ENCODE measurements at places on chromosomes 7 and 10.

DNA sequence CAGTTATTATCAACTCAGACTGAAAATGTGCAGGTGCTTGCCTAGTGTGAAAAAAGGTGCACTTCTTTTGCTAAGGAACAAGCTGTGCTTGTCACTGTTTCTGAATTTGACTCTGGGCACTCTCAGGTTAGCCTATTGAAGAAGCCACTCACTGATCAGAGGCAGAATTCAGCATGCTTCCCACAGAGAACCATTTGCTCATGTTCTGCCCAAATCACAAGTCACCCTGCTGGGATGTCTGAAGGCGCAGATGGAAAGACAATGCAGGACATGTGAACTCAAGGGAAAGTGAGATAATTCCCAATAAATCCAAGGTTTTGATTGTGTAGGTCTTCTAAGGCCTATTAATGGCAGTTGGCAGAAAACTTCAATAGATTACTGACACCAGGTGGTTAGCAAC lies 47.8 kb upstream of the CSTF2T start:
- no peak for DNase-seq

DNA sequence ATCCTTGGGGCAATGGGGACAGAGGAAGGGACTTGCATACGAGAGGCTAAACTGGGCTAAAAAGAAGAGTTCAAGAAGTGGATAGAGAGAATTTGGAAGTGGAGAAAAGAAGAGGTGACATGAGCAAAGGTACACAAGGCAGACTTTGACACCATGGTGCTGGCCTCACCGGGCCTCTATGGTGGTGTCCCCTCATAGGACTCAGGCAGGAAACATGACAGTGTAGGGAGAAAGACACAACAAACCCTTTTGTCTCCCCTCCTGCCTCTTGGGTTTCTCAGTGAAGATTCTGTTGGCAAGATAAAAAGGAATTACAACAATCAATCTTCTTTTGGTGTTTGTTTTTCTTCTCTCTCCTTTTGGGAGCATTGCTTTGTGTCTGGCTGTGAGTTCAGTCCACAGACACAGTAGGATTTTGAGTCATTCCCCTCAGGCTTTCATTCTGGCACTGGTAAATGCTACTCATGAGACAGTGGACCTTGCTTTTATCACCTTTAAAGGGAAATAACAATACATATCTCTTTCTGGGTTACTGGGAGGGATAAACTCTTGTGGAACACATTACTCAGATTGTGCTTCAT lies 827.7 kb downstream of the TNS3 start:
- no peak for DNase-seq

DNA sequence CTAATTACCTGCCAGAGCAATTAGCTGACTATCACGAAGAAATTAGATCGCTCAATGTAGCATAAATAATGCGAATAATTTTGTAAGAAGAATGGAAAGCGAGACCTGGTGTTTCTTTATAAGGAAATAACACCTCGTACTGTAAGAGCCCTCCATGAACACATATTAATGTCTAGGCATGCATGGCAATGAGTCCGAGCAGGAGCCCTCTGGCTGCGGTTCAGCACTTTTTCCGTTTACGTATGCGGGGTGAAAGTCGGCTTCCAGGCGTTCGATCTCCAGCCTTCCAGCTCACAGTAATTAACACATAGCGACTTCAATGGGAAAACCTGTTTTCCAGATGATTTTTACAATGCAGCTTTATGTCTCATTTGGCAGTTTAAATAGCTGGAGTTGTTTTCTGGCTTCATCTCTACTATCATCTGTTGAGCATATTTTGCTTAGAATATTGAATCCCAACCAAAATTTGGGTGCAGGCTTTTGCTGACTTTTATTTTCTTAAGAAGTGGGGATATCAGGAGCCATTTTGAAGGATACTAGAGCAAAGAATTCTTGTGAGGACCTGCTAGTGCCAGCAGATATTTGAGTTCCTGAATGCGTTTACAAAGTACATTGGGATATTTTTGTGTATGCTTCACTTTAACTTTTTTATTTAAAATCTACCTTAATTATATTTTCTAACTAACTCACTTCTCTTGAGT lies 7.2 kb upstream of the SP8 start:
- no peak for DNase-seq

DNA sequence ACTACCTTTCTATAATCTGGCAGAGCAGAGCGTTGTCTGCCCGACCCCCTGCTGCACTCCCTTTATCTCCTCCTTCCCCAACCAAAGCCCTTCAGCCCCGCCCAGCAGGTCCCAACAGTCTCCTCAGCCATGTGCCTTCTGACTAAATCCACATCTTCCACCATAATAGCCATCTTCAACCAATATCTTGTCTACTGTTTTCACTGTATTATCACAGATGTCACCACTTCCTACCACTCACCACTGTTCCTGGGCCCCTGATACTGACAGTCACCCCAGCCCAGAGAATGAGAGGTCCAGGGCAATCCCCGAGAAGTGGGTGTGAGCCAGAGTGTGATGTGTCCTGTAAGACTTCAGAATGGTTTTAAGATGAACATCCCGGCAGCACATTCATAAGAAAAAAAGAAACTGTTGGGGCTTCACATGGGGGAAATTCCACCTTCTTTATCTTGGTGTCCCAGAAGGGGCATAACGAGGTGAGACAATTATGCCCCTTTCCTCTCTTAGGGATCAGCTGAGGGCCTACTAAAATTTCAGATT lies 25.3 kb downstream of the CCDC6 start:
- DNase-seq = no peak

DNA sequence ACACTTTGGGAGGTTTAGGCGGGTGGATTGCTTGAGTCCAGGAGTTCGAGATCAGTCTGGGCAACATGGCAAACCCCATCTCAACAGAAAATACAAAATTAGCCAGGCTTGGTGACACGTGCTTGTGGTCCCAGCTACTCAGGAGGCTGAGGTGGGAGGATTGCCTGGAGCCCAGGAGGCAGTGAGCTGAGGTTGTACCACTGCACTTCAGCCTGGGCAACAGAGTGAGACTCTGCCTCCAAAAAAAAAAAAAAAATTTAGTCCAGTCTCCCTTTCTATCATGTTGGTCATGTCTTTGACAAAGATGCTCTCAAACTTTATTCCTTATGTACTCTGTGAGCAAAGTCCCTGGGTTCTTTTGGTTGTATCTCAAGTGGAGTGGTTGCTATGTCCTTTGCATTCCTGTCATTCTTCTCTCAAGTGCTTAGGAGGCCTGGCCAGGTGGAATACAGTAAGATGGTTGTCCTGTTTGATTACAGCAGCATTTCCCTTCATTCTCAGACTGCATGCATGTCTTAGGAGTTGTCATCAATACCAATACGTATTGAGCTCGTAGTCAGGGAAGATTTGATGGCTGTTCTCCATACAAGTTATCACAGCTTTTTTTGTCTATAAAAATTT lies 85.7 kb downstream of the MMRN2 start:
- DNase-seq = no peak

DNA sequence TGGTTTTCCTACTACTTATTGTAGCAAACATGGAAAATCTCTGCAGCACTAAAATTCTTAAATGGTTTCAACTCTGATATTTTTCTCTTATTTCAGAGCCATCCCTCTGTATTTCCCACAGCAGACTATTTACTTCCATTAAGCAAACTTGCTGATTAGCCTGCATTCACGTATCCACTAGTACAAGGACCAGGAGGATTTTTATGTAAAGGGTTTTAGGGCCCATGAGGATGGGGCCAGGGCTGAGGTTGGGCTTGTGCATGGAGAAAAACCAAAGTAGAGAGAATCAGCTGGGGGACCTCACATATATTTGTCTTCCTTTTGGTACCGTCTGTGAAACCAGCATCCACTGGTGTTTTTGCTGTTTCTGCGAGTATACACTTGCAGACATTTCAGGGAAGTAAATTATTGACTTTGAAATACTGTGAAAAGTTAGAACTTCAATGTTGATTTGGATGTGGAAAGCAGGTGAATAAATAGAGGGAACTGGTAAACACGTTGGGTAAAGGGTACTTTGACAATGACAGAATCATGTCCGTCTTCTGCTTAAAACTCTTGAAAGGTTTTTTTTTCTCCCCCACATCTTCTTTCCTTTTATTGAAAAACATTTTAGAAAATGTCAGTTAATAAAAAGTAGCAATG lies 44.3 kb downstream of the ERLIN1 start:
- DNase-seq = no peak

DNA sequence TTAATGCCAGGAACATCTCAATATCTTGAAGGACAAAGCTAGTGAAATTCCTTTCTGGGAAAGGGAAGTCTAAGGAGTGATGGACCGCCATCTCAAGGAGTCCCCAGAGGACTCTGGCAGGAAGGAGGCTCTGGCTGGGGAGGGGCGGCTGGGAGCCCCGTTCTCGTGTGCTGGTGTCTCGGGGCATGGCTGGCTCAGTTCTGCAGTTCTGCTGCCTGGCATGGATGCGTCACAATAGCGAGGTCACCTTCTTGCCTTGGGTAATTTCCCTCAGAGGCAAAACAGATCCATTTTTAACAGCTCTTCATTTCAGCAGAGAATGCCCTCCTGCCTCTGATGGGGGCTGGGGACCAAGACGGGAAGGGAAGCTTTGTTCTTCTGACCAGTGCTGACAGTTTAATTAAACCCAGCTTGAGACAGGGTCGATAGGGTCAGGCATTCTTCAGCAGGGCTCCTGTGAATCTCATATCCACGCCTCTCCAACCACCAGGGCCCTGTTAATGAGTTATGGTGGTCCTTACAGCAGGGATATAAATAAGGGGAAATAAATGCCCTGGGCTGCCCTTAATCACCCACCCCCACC lies 35.7 kb downstream of the SLIT1 start:
- no peak for DNase-seq

GRCh38 chr10:75355706-75356105 lies 45.9 kb downstream of the ZNF503 start:
- no peak for DNase-seq

DNA sequence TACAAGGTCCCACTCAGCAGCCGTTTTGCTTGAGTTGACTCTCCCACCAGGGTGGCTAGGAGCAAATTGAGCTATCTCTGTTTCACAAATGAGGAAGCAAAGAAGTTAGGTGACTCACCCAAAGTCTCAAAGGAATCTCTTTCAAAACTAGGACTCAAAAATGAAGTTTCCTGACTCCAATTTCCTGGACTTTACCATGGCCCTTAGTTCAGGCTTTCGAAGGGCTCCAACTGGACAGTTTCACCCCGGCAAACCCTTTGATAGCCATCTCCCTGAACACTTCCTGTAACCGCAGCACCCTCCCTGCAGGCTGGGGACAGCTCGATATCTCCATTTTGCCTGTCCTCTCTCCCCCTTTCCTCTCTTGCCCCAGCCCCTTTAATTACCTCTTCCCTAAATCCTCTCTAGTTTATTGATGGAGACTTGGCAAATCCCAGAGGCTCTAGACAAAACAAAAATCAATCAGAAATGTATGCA lies 4.7 kb upstream of the AFAP1L2 start:
- no peak for DNase-seq

DNA sequence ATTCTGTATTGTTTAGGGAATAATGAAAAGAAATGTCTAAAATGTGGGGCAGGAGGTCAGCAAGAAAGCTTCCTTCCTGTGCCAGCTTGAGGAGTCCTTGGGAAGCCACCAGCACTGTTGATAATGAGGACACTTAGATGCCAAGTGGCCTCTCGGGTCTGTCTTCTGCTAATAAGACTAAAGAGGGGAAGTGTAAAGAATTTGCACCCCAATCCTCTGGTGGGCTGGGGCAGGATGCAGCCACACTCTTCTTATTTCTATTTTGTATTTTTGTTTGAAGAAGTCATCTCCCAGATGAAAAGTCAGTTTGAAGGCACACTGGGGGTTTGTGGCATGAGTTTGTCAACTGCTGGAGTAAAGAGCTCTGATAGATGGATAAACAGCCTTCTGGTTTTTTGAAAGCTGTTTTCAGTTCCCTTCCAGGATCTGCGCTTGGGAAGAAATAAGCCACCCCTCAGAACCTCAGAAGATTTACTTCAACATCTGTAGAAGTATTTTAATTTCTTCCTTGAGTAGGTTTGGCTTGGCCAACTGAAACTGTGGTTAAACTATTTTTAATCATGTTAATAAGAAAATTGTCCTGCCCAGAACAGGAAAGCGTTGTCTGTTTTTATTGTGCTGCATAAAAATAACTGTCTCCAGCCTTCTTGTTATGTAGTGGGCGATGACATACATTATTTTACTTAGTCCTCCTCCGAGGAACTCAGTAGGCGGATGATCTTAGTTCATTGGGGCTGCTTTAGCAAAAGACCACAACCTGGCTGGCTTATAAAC lies 128.8 kb upstream of the GPR26 start:
- DNase-seq = no peak

DNA sequence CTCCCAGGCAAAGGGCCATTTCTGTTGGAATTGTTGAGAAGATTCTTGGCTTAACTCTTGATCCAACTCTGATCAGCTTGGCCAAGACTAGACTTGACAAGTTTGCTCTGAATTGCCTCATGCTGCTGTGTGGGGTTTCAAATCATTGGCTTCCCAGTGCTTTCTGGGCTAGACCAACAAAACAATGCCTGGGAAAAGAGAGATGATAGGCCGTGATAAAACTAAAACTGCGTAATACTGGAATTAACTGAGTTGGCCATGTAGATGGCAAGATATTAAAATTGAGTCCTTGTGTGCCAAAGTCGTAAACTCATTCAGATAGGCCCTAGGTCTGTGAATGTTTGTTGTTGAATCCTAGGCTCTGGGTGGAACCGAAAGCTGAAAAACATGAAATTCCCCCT lies 222.6 kb downstream of the MGMT start:
- DNase-seq = no peak

- no peak for DNase-seq
These were observed 70.2 kb downstream of the CAV1 start for GRCh38 chr7:116595063-116595462.

DNA sequence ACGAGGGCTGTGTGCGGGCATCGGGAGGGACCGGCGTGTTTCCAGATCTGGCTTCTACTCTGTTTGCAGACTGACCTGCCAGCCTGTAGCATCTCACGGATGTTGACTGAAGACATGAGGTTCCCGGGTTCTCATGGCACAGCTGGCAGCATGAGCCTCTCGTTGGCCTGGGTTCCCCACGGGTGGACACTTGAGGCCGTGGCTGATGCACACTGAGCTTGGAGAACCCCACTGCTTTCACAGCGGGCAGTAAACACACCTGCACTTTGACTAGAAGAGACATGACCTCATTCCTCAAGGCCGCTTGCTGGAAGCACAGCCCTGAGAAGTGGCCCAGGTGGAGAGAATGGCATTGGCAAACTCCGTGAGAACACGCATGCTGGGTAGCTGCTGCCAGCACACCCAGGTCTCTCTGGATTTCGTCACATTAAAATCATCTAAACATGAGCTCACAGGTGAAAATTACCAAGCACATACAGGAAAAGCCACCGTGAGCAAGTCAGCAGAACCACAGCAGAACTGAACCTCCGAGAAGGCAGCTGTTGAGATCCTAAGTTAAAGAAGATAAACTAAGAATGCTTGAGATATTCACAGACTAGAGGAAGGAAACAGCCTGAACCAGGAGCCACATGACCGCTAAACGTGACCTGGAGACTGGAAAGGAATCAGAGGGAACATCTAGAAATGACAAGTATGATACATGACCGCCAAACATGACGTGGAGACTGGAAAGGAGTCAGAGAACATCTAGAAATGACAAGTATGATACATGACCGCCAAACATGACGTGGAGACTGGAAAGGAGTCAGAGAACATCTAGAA lies 32.5 kb downstream of the BNIP3 start:
- no peak for DNase-seq

DNA sequence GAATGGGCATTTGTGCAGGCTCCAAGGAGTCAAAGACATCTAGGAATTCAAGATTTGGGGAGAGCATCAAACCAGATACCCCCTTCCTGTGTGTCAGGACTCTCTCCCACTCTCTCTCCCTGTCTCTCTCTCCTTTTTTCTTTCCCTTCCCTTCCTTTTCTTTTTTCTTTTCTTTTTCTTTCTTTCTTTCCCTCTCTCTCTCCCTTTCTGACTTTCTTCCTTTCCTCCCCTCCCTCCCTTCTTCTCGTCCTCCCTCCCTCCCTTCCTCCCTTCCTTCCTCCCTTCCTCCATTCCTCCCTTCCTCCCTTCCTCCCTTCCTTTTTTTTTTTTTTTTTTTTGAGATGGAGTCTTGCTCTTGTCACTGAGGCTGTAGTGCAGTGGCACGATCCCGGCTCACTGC lies 24.1 kb upstream of the MINDY3 start:
- no peak for DNase-seq
